ENCODE measurements at places on chromosomes 3 and 15. TPM values are rescaled to one million over a fixed set of nuclear protein-coding genes. Genes with fewer than 3 reads are reported as not detected.

- no peak for DNase-seq
Observed at GRCh38 chr3:158731938-158732855, at the start of gene RARRES1. RARRES1 (minus strand) TSS chr3:158732457; CDS start chr3:158732415, 42 bp downstream.

DNA sequence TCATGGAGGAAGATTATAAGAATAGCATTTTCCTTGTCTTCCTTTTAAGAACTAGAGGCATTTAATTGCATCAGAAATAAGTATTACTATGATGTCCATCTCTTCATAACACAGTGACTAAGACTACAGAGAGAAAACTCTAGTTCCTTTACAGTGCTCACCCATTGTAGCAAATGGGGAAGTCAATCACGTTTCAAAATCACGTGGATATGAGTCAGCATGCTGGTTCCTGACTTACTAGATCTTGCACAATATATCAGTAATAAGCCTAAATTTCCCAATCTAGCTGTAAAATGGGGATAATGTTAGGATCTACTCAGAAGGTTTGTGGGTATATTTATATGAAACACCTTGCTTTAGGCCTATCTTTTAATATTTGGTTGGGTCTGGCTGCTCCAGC is 254.8 kb upstream of the EOMES start:
- DNase-seq, result no peak

- no peak for DNase-seq
Observed at GRCh38 chr3:18249126-18249525, 176.0 kb downstream of the SATB1 start.

DNA sequence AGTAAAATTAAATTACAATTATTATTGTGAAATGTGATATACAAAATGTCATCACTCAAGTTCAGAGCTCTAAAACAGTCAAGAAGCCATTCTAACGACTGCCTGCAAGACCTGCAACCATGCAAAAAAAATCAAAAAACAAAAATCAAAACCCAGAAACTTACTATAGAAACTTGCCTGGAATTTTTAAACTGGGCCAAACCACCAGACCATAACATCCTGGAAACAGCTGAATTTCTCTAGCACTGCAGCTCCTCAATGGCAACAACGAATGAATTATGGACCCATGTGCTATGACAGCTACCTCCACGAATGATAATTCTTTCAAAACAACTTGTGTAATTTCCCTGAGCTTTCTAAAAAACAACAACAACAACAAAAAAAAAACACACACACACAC is 130.0 kb upstream of the KCNMB2 start:
- no peak for DNase-seq

DNA sequence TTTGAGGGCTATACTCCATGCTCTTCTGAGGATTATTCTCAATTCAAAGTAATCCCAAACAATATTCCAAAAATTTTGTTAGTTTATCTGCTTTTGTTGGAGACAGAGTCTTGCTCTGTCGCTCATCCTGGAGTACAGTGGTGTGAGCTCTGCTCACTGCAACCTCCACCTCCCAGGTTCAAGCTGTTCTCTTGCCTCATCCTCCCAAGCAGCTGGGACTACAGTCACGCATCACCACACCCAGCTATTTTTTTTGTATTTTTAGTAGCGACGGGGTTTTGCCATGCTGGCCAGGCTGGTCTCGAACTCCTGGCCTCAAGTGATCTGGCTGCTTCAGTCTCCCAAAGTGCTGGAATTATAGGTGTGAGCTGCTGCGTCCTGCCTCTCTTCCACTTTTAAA is 39.1 kb downstream of the MEF2A start:
- no peak for DNase-seq

GRCh38 chr3:100245927-100246326 is 14.9 kb upstream of the TBC1D23 start:
- DNase-seq, result no peak

GRCh38 chr3:141000686-141001085 is 50.5 kb upstream of the SPSB4 start:
- no peak for DNase-seq

Gene PLA1A
- 6.7 TPM for total RNA-seq

DNA sequence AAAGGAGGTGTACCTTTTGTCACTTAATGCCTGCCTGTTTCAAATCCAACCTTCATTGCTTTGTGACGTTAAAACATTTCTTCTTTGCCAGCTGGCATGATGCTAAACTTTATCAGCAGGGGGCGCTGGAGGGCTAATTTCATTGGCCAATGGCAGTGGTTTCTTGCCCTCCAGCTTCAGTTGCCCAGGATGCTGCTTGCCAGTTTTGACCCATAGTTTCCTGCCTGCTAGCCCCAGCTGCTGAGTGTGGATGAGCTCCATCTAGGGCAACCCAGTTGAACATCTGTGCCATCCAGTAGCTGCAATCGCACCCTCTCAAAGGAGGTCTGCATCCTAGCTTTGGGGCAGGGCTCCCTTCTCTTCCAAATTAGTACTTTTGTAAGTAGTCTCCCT is 22.1 kb downstream of the ACKR2 start:
- DNase-seq, result peak; percentile 86

Gene CKMT1A
- 3.3 TPM for total RNA-seq

GRCh38 chr3:150330872-150331271 is 77.2 kb upstream of the TSC22D2 start:
- DNase-seq, result no peak

- DNase-seq, result no peak
Observed at GRCh38 chr3:67414740-67415139, 239.7 kb downstream of the SUCLG2 start.

DNA sequence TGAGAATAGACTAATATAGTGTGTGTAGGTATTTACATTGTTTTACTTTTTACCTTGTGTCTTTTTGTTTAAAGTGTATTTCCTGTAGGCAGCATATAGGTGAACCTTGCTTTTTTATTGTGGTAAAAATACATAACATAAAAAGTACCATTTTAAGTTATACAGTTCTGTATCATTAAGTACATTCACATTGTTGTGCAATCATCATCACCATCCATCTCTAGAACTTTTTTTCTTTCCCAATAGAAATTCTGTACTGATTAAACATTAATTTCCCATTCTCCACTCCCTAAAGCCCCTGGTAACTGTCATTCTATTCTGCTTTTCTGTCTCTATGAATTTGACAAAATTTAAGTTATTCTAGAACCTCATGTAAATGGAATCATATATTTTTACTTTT is 48.2 kb upstream of the EIF5A2 start:
- no peak for DNase-seq

- no peak for DNase-seq
Observed at GRCh38 chr3:157785102-157785826, 282.0 kb upstream of the VEPH1 start.

Gene MESP1
- 2.4 TPM for total RNA-seq

GRCh38 chr3:72165317-72165716 is 380.4 kb upstream of the PROK2 start:
- DNase-seq, result no peak

Gene WWTR1
- 53.4 TPM for total RNA-seq

Gene CSTA
- 1.1 TPM for total RNA-seq

GRCh38 chr3:12768579-12769527 is 9.8 kb upstream of the TMEM40 start:
- DNase-seq, result no peak

DNA sequence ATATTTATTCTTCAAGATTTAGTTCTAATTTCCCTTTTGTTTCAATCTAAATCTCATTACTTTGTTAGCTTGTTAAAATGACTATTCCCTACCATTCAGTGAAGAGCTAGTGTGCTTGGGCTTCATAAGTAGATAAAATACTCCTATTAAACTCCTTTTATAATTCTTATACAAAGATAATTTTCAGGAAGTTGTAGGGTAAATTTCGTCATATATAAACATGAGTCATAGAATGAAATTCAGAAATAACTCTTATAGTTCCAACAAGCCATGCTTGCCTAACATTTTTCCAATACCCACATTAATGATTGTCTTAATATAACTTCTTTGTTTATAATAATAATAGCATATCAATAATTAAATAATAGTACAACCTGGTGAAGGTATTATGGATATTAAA is 407.3 kb downstream of the NAALADL2 start:
- DNase-seq, result no peak

Gene RBP2
- not detected for total RNA-seq

DNA sequence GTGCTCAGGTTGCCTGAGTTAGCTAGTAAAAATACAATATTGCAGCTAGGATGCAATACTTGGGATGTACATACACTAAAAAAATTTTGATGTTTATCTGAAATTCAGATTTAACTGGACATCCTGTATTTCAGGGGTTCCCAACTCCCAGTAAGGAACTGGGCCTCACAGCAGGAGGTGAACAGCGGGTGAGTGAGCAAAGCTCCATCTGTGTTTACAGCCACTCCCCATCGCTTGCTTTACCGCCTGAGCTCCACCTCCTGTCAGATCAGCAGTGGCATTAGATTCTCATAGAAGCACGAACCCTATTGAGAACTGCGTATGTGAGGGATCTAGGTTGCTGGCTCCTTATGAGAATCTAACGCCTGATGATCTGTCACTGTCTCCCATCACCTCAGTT is 285.1 kb upstream of the PROK2 start:
- DNase-seq, result no peak

DNA sequence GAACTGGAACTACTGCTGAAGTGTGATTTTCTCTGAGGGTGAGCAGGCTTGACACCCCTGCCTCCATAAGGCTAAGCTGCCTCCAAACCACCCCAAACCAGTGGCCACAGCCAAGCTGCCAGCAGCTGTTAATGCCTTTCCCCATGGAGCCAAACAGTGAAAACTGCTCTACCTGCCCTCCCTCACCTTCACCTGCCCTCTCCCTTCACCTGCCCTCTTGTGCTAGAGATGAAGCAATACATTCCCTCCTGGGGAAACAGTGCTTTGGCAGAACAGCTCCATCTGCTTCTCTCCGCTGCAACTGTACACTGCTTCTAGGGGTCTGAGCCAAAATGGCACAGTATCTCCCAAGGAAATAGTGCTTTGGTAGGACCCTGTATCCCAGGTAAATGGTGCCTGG is 374.1 kb downstream of the FHIT start:
- no peak for DNase-seq

Gene GHSR
- not detected for total RNA-seq

Gene ATP13A4
- total RNA-seq, result not detected

- DNase-seq, result no peak
Observed at GRCh38 chr15:47806008-47806407, 88.7 kb downstream of the SEMA6D start.

DNA sequence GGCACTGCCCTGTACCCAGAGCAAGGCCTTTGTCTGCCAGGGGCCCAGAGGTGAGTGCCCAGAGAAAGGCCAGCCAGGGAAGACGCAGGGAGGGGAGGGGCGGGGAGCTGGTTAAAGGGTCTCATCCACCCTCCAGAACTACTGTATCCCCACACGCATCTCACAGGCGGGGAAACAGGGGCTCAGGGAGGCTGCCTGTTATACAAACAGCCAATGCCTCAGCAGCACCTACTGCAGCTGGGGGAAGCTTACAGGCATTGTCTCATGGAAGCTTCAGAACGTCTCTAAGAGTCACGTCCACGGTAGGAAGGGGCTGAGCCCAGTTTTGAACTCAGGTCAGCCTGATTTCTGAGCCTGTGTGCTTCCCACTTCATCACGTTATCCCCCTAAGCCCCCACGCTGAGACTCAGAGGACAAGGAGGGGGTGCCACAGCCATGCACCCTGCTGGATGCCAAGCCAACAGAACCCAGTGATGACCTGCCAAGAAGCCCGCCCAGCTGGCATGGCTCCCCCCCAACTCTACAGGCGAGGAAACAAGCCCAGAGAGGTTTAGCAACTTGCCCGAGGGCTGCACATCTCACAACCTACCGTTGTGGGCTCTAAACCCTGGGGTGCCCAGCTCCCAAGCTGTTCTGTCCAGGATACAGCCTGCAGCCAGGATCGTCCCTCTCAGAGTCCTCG is 54.5 kb downstream of the IQSEC1 start:
- DNase-seq, result no peak

Gene TRNT1
- 7.9 TPM for total RNA-seq

Gene CLDN16
- 0.16 TPM for total RNA-seq

Gene ZNF502
- 3.1 TPM for total RNA-seq

DNA sequence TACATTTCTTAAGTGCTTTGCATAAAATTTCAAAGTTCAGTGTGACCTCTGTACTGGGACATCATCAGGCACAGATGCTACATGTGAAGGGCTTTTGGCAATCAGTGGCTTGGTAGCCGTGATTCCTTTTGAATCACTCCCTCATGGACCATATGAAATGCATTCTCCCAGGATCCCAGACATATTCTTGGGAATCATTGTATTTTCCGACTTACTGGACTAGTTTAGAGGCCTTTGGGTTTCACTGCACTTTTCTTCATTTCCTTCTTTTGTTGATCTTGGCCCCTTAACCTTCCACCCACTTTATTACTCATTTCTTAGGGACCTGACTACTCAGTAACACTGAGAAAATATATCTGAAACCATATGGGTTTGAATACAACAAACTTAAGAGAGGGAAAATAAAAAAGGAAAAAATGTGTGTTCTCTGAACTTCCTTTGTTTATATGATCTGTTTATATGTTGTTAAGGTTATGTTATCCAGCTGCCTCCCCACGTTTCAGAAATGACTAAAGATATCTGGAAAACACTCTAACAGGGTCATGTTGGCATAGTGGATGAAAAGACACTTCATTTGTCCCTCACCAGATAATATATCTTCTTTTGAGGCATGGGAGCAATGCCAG is 35.1 kb downstream of the HMG20A start:
- DNase-seq, result no peak

DNA sequence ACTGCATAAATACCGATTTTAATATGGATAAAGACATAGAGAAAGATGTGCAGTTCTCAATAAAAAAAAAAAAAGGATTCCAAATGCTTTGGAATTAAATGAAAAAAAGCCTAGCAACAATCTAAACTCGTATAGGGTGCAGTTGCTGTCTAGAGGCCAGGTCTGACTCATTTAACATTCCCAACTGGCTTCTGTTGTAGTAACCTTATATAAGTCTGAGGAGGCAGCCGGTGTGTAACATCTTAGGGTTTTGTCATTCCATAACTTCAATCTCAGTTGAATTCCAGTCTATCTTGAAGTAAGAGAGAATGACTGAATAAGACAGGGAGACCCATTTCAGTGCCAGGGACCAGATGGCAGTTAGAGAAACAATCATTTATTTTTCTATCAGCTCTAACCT is 6.5 kb downstream of the PDCD10 start:
- no peak for DNase-seq

GRCh38 chr3:121916189-121916588 is 22.0 kb downstream of the SLC15A2 start:
- DNase-seq, result no peak

Gene ADIPOQ
- 2.4 TPM for total RNA-seq

Gene PLCH1
- 1.4 TPM for total RNA-seq

Data from right atrium auricular region (tissue), 2 donors.